ENCODE measurements at places on chromosomes 7 and 10.

DNA sequence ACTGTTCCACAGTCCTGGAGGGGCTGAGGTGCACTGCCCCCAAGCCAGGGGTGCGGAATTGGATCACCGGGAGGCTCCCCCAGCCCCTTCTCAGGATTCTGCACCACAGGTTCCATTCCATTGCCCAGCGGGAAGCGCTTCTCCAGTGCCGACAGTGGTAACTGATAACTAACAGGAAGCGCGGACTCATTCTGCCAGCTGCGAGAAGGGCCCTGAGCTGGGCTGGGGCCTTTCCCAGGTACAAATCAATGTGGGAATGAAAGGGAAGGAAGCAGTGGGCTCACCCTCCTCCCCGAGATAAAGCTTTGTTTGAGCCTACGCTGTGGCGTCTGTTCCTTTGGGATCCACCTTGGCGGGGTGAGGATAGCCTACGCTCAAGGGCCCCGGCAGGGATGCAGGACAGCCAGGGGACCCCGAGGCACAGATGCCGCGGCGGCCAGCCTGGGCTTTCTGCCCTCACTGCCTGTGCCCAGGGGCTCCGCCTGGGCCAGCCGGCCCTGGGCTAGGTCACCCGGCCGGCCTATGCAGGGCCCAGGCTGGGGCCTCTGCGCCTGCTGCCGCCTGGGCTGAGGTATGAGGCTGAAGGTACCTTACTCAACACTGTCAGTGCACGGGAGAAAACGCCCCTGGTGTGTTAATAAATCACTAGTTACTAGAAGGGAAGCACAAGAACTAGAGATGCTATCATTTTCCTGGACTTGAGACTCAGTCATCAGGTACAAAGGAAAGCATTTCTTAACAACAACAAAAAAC is 39.4 kb downstream of the EN2 start:
- no peak for DNase-seq

DNA sequence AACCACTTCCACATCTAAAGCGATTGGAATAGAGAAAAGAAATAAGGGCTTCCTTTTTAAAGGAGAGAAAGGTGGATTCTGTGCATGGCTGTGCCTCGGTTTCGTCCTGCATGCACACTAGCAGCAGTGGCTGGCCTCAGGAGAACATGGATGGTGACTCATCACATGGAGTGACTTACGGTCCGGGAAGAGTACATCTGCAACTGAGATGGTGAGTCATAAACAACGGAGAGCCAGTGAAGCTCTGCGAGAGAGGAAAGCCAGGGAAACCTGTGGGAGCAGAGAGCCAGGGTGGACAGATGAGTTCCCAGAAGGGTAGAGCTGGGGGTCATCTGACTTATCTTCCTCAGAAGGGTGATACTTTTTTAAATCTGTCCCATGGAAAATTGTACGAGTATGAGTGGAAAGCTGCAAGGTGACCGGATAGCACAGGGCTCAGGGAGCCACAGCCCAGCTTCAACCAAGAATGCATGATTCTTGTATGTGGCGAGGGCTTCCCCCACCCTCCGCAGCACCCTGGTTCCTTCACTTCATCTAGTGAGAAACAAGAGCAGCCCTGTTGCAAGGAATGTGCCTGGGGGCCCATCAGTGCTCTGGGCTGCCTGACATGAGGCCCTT is 259.1 kb downstream of the KLF6 start:
- no peak for DNase-seq

DNA sequence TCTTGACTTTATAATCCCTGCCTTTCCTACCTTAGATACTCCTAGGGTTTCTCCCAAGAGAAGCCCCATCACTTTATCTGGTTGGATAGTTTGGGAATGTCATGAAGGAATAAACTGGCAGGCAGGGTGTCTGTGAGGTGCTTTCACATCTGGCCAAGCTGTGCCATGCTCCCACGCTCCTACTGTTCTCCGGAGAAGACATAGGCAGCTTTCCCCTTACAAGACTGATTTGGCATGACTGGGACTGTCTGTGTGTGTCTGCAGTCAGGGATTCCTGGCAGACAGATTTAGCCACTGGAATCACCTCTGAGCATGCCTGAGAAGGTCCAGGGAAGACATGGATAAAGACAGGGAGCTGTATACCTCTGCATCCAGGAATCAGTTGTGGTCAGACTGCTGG is 45.3 kb downstream of the HK1 start:
- DNase-seq, result no peak

- DNase-seq, result peak; percentile 81
These were observed at the start of gene SAMD9 for GRCh38 chr7:93117852-93118530. SAMD9 (minus strand) TSS chr7:93117979; CDS start chr7:93106097, 11,882 bp downstream.

DNA sequence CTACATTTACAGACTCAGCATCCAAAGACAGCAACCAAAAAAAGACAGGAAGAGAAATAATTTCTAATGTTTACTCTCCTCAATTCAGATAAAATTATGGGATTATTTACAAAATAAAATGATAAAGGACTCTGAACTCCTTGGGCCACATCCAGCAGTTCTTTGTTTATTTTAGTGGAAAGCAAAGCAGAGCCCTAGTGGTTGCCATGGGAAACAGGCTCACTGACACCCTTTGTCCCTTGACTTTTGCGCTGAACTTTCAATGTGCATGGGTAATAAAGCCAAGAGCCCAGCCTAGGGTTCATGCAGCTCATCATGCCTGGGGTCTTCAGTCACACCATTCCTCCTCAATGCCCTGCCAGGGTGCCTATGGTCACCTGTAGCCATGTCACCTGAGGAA is 442.6 kb upstream of the IGFBP3 start:
- DNase-seq, result no peak

DNA sequence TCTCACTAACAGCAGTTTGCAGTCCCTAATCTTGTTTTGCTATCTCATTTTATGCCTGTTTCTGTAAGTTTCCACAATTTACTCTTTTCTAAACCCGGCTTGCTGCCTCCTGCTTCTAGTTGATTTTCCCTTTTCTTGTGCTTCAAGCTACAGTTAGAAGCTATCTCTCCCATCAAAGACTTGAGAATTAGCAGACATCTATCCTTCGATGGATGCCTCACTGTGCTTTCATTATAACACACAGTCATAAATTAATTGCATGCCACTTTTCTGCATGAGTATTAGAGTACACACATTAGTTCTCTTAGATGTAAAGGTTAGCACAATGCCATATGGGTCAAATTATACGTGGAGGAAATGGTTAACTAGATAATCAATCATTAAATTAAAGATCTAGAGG is 48.7 kb downstream of the SEMA3A start:
- no peak for DNase-seq

- no peak for DNase-seq
These were observed 46.2 kb downstream of the CHST3 start for GRCh38 chr10:72010234-72010973.

DNA sequence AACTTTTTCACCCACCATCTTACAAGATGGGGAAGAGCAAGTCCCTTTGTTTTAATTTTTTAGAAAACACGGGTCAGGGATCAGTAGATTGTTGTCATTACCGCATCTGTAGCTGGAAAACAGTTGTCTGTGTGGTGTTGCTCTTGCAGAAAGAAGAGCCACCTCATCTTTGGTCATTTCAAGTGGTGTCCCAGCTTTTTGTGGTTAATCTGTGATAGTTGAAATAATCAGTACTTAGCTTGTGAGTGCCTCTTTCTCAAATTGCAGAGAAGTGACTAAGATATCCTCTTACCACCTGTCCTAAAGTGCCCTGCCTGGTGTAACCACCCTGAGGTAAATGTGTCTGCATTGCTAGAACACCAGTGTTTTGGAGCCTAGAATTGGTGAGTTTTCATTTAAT is 5.5 kb downstream of the PRPF18 start:
- DNase-seq, result no peak

- DNase-seq, result no peak
These were observed 7.4 kb upstream of the ARID5B start for GRCh38 chr10:61894133-61894532.

DNA sequence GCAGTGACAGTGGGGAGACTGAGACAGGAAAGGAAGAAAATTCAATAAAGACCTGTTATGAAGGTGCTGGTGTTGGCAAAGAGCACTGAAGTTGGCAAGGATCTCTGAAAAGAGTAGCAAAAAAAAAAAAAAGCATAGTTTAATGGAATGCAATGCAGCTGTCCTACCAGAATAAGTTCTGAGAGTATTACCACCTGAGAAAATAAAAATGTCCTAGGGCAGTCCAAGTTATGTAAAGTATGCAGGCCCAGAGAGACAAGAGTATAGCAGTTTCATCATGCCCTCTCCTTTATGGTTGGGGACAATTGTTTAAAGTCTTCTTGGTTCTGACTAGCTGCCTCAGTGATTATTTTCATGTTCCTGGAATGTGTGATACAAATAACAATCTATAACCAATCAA is 1092.8 kb downstream of the SORCS3 start:
- no peak for DNase-seq

DNA sequence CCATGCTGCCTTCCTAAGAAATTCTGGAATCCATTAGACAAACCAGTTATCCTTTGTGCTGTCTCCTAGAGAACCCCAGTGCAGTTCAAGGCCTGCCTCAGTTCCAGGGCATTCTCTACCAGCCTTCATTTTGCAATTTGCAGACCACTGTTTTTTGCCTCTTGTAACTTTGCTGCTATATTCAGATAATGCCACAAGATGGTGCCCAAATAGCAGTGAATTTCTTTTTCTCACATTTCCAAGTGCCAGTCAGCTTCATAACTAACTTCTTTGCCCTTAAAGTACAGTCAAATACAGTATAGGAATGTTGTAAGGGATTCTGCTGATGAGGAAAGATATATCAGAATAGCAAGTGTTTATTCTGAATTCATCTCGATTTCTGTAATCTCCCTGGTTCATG is 25.2 kb downstream of the LOXL4 start:
- no peak for DNase-seq

DNA sequence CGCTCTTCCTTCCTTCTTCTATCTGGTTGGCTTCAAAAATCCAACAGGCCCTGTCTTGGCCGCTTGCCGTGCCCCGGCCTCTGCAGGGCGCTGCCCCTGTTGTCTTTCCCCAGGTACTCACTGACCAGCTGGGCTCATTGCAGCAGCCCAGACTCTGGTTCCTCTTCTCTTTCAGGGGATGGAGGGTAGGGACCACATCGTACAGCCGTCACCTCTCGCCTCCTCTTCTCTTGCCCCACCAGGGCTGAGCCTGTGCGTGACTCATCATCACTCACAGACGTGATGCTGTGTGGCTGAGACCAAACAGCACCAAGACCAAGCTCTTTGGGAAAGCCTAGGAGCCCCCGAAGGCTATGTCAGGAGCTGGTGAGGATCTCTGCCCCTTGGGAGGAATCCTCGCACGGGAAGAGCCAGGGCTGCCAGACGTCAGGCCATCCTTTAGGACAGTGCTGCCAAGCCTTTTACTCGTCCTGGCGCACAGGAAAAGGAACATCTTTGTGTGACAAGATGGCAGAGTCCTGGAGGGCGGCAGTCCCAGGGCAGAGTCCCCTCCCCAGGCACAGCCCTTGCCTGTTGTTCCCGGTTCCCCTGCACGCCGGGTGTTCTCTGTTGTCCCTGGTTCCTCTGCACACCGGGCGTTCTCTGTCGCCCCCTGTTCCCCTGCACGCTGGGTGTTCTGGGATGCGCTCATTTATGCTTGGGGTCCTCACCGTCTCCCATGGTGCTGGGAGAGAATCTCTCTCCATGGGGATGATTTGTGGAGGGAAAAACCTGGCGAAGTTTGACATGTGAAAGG is 188.5 kb upstream of the SHH start:
- DNase-seq, result no peak

GRCh38 chr7:68321076-68321639 is 1277.1 kb upstream of the AUTS2 start:
- no peak for DNase-seq

GRCh38 chr10:22992075-22992474 is 64.2 kb downstream of the ARMC3 start:
- DNase-seq, result peak; percentile 53

DNA sequence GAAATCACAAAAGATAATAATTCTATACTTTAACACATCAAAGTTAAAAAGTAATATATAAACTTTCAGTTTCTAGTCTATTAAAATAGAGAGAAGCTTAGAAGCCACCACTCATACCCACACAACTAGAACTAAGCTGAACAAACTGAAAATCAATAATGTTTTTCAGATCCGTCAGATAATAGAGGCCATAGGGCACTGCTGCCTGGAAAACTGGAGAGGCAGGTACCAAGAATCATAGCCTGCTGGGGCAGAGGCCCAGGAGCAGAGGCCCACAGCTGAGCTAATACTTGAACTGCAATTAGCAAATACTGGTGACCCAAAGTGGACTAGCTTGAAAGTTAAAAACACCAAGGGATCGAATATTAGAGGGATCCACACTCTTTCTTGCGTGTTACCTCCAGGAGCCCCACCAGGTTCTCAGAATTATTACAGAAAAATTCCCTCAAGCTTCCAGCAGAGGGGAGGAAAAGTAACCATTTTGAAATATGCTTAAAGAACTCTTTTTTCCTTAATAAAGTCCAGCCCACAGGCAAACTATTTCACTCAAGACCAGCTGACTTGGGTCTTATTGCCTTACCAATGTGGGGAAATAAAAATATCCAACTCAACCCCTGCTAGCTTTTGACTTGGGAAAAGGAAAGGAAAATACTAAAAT is 774.1 kb upstream of the IGFBP3 start:
- DNase-seq, result no peak

- no peak for DNase-seq
These were observed 1.6 kb downstream of the TIAL1 start for GRCh38 chr10:119595134-119595675.
